ENCODE measurements at places on chromosomes 1 and 21. TPM values are rescaled to one million over a fixed set of nuclear protein-coding genes. Genes with fewer than 3 reads are reported as not detected.

- no peaks in the 10 kb centered on the region for H3K36me3 ChIP-seq
- DNase-seq = no peak
- H3K4me3 ChIP-seq = peak overlapping the region; percentile 40
- peaks cover 51% of the 10 kb centered on the region for H3K4me1 ChIP-seq
- H3K27ac ChIP-seq = peak overlapping the region; percentile 63
Observed at GRCh38 chr1:204294357-204294756, 65.4 kb downstream of the PLEKHA6 start.

DNA sequence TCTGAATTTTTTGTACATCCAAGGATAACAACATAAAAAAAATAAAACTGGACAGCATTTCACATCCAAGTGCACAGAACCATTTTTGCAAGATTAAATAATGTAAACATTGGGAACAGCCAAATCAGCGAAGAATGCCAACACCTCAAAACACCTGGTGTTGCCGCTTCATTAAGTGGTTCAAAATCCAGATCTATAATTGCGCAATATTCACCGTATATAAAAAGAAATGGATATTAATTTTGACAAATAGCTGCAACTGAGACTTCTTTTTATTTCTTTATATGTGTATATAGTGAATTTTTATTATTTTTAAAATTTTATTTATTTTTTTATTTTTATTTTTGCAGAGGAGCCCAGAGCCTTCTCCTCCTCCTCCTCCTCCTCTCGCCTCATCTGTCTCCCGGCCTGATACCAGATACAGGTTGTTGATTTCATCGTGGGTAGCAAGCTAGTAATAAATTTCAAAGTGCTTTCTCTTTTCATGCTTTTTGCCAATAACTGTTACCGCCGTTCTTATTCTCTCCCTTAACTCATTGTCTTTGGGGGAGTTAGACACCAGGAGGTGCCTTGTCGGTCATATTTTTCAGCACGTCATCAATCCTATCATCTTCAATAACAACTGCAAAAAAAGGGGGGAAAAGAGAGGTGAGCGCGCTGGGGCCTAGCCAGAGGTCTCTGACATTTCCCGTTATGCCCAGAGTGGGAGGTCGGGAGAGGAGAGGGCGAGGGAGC lies 2.7 kb downstream of the CAMK2N1 start:
- peak overlapping the region; percentile 96 for H3K4me3 ChIP-seq
- no peak for DNase-seq
- H3K36me3 ChIP-seq = no peaks in the 10 kb centered on the region
- peak overlapping the region; percentile 87 for H3K27ac ChIP-seq

DNA sequence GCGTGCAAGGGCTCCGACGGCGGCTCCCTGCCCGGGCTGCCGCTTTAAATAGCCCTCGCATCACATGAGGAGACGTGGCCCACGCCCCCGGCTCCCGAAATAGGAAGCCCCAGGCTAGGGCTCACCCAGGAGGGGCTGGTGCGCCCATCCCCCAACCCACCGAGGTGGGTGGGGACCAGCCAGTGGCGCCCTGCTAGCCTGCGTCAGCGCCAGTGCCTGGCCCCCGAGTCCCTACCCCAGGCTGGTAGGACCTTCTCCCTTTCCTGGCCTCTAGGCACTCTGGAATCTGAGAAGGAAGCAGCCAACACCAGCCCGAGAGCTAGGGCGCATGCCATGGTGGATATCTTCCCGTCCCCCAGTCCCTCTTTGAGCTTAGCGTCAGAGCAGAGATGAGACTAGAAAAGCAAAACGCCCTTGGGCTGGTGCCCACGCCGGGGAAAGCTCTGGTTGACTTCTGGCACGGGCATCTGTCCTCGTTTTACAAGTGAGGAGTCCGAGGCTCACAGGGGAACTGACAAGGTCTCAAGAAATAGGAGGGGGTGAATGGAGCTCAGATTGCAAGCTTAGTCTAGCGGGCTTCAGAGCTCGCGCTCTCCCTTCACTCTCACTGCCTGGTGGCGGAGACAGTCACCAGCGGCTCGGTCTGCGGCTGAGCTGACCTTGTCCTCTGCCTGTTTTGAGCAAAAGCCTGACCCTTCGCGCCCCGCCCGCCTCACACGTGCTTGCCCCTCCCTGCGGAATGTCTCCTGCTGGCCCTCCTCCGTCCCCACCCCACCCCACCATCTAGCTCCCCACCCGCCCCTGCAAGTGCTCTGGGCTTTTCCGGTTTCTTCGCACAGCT lies at the start of gene FABP3:
Gene FABP3 (minus strand): TSS at position 21 of the 841 bp plus-strand sequence. CDS start 62 bp downstream, outside the sequence.
- H3K4me3 ChIP-seq = peak within 1 kb of the TSS; percentile 87
- H3K27ac ChIP-seq = peak within 1 kb of the TSS; percentile 97
- H3K27me3 ChIP-seq = peaks cover 13% of the 10 kb centered on the region
- peaks cover 50% of the 10 kb centered on the region for H3K4me1 ChIP-seq
- no peaks in the 10 kb centered on the region for H3K36me3 ChIP-seq
- peak; percentile 89 for DNase-seq

GRCh38 chr1:76082062-76082461 lies 7.5 kb downstream of the ST6GALNAC3 start:
- peaks cover 4% of the 10 kb centered on the region for H3K4me1 ChIP-seq
- no peaks in the 10 kb centered on the region for H3K27me3 ChIP-seq
- no peak for DNase-seq
- no peak overlapping the region for H3K4me3 ChIP-seq
- H3K36me3 ChIP-seq = no peaks in the 10 kb centered on the region

DNA sequence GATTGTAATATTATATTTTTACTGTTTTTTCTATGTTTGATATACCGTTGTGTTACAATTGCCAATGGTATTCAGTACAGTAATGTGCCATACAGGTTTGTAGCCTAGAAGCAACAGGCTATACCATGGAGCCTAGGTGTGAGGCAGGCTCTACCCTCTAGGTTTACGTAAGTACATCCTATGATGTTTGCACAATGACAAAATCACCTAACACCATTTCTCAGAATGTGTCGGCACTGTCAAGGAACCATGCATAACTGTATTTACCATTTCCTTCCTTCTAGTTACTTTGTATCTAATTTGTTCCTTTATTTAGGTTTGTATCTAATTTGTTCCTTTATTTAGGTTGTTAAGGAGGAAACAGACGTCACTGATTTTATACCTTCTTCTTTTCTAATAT lies 9.9 kb downstream of the NPHP4 start:
- H3K4me3 ChIP-seq = no peak overlapping the region
- H3K27ac ChIP-seq = no peak overlapping the region
- no peaks in the 10 kb centered on the region for H3K36me3 ChIP-seq
- no peak for DNase-seq
- peaks cover 6% of the 10 kb centered on the region for H3K4me1 ChIP-seq
- H3K27me3 ChIP-seq = peaks cover 5% of the 10 kb centered on the region

DNA sequence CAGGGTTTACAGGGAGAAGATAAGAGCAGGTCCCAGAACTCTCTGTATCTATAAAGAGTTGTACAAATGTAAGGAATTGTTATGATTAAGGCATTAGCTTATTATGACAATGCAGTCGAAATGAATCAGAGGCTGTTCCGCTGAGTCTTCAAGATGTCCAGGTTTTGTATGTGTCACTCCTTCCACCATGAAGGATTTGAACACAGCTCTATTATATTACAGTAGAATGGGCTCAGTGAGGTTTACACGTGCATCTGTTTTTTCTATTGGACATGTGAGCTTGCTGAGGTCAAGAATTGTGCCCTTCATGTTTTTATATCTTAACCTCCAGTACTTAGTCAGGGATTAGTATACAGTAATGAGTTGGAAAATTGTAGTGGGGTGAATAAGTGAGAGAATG lies 86.3 kb downstream of the MPZL1 start:
- H3K27me3 ChIP-seq = no peaks in the 10 kb centered on the region
- no peak for DNase-seq
- H3K4me1 ChIP-seq = peaks cover 3% of the 10 kb centered on the region
- no peak overlapping the region for H3K27ac ChIP-seq
- no peak overlapping the region for H3K4me3 ChIP-seq
- H3K36me3 ChIP-seq = peaks cover 29% of the 10 kb centered on the region

GRCh38 chr21:34077888-34078287 lies 4.5 kb downstream of the MRPS6 start:
- H3K4me3 ChIP-seq = no peak overlapping the region
- H3K36me3 ChIP-seq = no peaks in the 10 kb centered on the region
- DNase-seq = no peak
- peaks cover 8% of the 10 kb centered on the region for H3K4me1 ChIP-seq
- H3K27ac ChIP-seq = no peak overlapping the region
- H3K27me3 ChIP-seq = peaks cover 5% of the 10 kb centered on the region

GRCh38 chr1:58727364-58727763 lies 27.5 kb upstream of the MYSM1 start:
- no peaks in the 10 kb centered on the region for H3K4me1 ChIP-seq
- H3K27ac ChIP-seq = no peak overlapping the region
- H3K4me3 ChIP-seq = no peak overlapping the region
- no peaks in the 10 kb centered on the region for H3K27me3 ChIP-seq

GRCh38 chr1:198623752-198624647 lies 14.8 kb upstream of the PTPRC start:
- H3K27me3 ChIP-seq = no peaks in the 10 kb centered on the region
- no peaks in the 10 kb centered on the region for H3K4me1 ChIP-seq
- no peak overlapping the region for H3K4me3 ChIP-seq
- H3K36me3 ChIP-seq = no peaks in the 10 kb centered on the region
- H3K27ac ChIP-seq = no peak overlapping the region
- DNase-seq = no peak

GRCh38 chr1:47660622-47661021 lies 222.8 kb downstream of the FOXD2 start:
- H3K4me3 ChIP-seq = no peak overlapping the region
- peaks cover 7% of the 10 kb centered on the region for H3K27me3 ChIP-seq
- H3K4me1 ChIP-seq = no peaks in the 10 kb centered on the region
- H3K36me3 ChIP-seq = no peaks in the 10 kb centered on the region
- no peak for DNase-seq

GRCh38 chr1:19405761-19406487 lies 79.4 kb downstream of the CAPZB start:
- peak overlapping the region; percentile 98 for H3K27ac ChIP-seq
- DNase-seq = peak; percentile 84
- no peaks in the 10 kb centered on the region for H3K36me3 ChIP-seq
- peaks cover 75% of the 10 kb centered on the region for H3K4me1 ChIP-seq

GRCh38 chr1:151693057-151693651 lies 23.4 kb downstream of the CELF3 start:
- no peaks in the 10 kb centered on the region for H3K36me3 ChIP-seq
- peaks cover 5% of the 10 kb centered on the region for H3K27me3 ChIP-seq
- no peak for DNase-seq
- H3K27ac ChIP-seq = no peak overlapping the region

DNA sequence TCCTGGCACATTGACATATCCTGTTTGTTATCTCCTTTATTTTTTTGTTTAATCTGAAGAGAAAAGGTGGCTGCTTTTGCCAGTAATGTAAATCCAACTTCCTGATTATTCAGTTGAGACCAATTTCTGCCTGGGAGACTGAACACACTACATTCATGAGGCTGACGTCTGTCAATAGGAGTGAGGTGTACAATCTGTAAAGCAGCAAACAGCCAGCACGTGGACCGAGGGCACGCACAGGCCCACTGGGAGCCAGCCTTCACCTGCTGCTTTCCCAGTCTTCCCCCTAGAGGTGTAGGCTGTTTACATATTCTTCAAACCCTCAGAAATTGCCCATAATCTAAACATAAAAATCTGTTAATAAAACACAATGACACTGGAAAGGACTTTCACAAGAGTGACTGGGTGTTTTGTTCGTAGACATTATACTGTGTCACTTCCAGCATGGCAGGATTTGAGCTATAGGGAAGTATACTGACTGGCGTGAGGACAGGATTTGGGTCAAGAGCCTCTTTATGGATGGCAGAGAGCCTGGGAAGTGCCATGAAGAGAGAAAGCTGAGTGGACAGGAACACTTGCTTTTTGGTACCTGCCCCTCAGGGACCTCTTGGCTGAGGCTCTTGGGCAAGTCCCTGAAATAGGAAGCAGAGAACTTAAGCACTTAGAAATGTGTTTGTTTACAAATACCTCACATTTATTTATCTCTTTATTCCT lies 552.9 kb upstream of the CAMK1G start:
- no peaks in the 10 kb centered on the region for H3K36me3 ChIP-seq
- H3K4me1 ChIP-seq = peaks cover 4% of the 10 kb centered on the region
- no peak for DNase-seq
- no peak overlapping the region for H3K27ac ChIP-seq
- H3K4me3 ChIP-seq = no peak overlapping the region

GRCh38 chr21:45162809-45163208 lies 88.4 kb downstream of the ADARB1 start:
- no peak overlapping the region for H3K27ac ChIP-seq
- peaks cover 5% of the 10 kb centered on the region for H3K36me3 ChIP-seq
- no peak for DNase-seq
- no peaks in the 10 kb centered on the region for H3K27me3 ChIP-seq
- H3K4me1 ChIP-seq = peaks cover 23% of the 10 kb centered on the region

- H3K36me3 ChIP-seq = no peaks in the 10 kb centered on the region
- DNase-seq = peak; percentile 67
- peaks cover 2% of the 10 kb centered on the region for H3K27me3 ChIP-seq
- peak overlapping the region; percentile 92 for H3K27ac ChIP-seq
Observed at GRCh38 chr1:27057801-27058625, 45.4 kb upstream of the TENT5B start.

- H3K27ac ChIP-seq = no peak overlapping the region
- no peak for DNase-seq
- H3K4me3 ChIP-seq = no peak overlapping the region
- H3K27me3 ChIP-seq = peaks cover 2% of the 10 kb centered on the region
- H3K4me1 ChIP-seq = peaks cover 8% of the 10 kb centered on the region
- H3K36me3 ChIP-seq = no peaks in the 10 kb centered on the region
Observed at GRCh38 chr1:202551683-202552082, 158.6 kb downstream of the SYT2 start.

GRCh38 chr1:225617956-225618355 lies 35.0 kb downstream of the ENAH start:
- H3K27ac ChIP-seq = peak overlapping the region; percentile 70
- peaks cover 47% of the 10 kb centered on the region for H3K4me1 ChIP-seq
- no peaks in the 10 kb centered on the region for H3K36me3 ChIP-seq
- H3K27me3 ChIP-seq = peaks cover 8% of the 10 kb centered on the region

DNA sequence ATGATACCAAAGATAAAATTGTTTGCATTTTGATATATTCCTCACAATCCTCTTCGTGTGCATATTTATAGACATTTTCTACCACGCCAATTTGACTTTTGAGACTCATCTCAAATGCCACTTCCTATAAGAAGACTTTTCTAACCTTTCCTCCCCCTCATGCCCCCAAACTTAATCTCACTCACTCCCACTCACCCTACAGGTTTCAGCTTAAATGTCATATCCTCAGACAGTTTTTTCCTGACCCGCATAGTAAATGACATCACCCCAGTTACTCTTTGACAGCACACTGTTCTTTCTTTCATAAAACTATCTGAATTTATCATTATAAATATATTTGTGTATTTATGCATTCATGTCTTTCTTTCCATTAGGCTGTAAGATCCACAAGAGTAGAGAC lies 29.6 kb upstream of the RGS8 start:
- peaks cover 2% of the 10 kb centered on the region for H3K27me3 ChIP-seq
- H3K4me1 ChIP-seq = peaks cover 3% of the 10 kb centered on the region
- no peaks in the 10 kb centered on the region for H3K36me3 ChIP-seq
- no peak overlapping the region for H3K4me3 ChIP-seq

- H3K27ac ChIP-seq = no peak overlapping the region
- peaks cover 13% of the 10 kb centered on the region for H3K36me3 ChIP-seq
- no peak overlapping the region for H3K4me3 ChIP-seq
- H3K27me3 ChIP-seq = peaks cover 11% of the 10 kb centered on the region
Observed at GRCh38 chr1:22177354-22178003, 34.6 kb upstream of the WNT4 start.

- DNase-seq = no peak
- no peaks in the 10 kb centered on the region for H3K36me3 ChIP-seq
- H3K4me1 ChIP-seq = peaks cover 2% of the 10 kb centered on the region
- H3K27ac ChIP-seq = peak overlapping the region; percentile 62
- peak overlapping the region; percentile 87 for H3K4me3 ChIP-seq
- H3K27me3 ChIP-seq = peaks cover 9% of the 10 kb centered on the region
Observed at GRCh38 chr1:156591181-156591431, 470 bp upstream of the NAXE start.

The CACNA1E gene
- 8.8 TPM for total RNA-seq

The MAB21L3 gene
- 0.22 TPM for total RNA-seq

The HSD3B2 gene
- not detected for total RNA-seq

The REN gene
- total RNA-seq = not detected

The SLAMF6 gene
- total RNA-seq = not detected

The SYNC gene
- 1.1 TPM for total RNA-seq

The C1orf115 gene
- total RNA-seq = 30.5 TPM
